ENCODE measurements at places on chromosomes 5 and 9. TPM values are rescaled to one million over a fixed set of nuclear protein-coding genes. Genes with fewer than 3 reads are reported as not detected.

DNA sequence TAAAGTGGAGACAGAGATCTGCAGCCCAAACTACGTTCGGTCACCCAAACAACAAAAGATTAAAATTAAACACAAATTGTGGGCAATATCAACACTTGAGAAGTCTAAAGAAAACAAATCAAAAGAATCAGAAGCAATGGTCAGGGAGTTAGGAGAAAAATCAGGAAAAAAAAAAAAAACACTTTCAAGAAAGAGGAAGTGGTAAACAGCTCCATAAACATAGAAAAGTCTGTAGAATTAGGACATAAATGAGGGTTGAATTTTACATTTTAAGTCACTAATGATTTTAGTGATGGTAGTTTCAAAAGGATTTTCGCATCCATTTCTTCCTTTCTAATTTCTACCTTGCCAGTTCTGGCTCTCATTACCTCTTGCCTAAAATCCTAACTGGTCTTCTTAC lies 10.1 kb downstream of the RNF145 start:
- DNase-seq: no peak

GRCh38 chr5:149563466-149563865 lies 12.2 kb upstream of the CSNK1A1 start:
- DNase-seq: no peak

ROPN1L gene
- total RNA-seq: 0.21 TPM

PAEP gene
- 0.21 TPM for total RNA-seq

DNA sequence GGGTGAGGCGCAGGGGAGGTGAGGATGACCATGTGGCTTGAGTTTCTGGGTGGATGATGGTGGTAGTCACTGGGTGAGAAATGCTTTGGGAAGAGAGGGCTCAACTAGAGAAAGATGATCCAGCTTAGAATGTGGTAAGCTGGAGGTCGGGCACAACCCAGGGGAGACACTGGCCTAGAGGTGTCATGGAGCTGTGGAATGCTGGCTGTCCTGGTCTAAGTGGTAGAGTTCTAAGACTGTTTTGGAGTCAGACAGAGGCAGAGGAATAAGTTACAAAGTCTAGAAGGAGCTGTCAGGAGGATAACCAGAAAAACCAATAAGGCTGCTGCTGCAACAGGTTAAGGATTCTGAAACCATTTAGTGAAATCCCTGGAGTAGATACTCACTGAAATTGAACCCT lies 19.2 kb upstream of the ACSL6 start:
- no peak for DNase-seq

SNAPC3 gene
- total RNA-seq: 23.2 TPM

GRCh38 chr9:114930056-114930812 lies at the start of gene TNFSF8:
TSS of gene TNFSF8 (minus strand) at chr9:114930591. CDS start at chr9:114930303, 288 bp downstream.
- DNase-seq: no peak

GRCh38 chr9:90432951-90433350 lies 209.7 kb downstream of the DIRAS2 start:
- no peak for DNase-seq

GRCh38 chr9:131100445-131100844 lies 4.1 kb downstream of the AIF1L start:
- peak; percentile 76 for DNase-seq

DNA sequence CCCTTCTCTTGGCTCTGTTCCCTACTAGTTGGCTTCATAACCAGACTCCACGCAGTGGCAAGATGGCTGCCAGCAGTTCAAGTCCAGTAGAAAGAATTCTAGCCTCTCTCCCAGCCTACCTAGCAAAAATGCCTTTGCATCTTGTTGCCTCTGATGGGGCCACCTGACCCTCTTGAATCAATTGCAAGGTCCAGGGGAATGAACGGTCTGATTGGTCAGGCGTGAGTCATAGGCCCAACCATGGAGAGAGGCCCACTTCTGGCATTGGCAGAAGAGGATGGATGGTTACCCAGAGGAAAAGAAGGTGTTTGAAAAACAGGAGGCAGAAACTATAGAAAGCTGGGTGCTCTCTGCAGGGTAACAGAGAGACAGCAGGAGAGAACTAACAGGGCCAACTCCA lies 622.6 kb downstream of the CCDC171 start:
- no peak for DNase-seq

DNA sequence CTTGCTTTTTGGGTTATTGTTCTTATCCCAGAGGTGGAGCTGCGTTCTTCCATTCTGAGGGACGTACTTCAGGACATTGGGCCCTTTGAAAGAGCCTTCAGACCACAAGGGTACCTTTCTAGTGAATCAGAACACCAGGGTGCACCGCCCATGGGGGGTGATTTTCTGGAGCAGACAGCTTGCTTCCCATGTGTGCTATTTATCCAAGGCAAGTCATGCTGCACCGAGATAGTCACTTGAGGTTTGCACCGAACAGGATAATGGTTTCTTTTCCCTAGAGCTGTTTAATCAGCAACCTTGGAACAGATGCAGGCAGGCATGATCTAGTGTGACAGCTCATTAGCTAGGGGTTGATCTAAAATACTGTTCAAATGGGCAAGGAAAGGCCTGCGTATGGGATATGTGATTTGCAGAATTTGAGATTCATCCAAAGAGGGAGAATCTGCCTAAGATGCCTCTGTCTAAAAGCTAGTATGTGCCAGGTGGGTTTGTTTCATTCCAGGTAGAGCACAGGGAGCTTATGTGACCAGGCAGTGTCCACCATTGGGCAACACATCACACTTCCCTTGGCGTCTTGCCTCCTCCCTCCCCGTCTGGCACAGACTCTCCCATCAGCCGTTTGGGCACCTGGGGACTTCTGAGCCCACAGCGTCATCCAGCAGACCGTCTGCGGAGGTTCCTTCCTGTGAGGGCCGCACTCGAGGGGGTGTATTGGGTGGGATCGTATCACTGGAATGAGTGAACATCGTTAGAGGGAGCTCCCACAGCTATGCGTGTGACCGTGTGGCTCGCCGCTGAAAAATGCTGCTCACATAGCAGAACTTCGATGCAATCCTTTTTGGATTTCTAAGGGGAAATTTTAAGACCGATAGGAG lies 23.0 kb downstream of the ABL1 start:
- peak; percentile 83 for DNase-seq

DNA sequence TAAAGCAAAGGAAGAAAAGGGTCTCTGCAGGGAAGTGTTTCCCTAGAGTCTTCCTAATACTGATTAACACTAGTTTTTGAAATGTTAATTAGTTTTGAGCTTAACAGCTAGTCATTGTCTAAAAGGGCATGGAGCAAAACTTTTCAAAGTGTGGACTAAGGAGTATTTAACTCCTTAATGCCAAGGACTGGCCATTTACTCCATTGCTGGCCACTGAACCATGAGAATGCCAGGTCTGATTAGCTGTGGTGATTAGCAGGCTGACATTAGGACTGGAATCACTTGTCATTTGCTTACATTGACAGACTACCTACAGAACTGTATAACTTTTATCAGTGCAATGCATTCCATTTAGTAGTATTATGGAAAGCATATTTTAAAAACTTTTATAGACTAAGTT lies 987.0 kb downstream of the NR2F1-AS1 start:
- DNase-seq: no peak

GRCh38 chr5:2740876-2741555 lies 10.5 kb downstream of the IRX2 start:
- DNase-seq: no peak

ZNF883 gene
- total RNA-seq: 3.0 TPM

CHMP5 gene
- 84.9 TPM for total RNA-seq

SLC6A18 gene
- total RNA-seq: not detected

DNA sequence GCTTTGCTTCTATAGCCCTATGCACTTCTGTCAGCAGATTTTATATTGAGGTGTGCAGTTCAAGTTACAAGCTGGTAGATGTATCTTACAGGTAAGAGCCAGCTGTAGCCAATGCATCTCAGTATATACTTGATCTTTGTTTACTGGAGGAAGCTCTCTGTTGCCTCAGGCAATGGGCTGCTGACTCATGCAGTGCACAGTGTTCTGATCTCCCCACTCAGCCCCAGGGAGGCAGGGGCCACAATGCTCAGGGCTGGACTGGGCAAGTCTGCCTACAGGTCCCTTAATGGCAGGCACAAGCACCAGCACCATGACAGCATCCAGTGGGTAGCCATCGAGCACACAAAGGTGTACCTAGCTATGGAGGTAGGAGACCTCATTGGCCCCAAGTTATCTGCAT lies 178.8 kb upstream of the CDH10 start:
- peak; percentile 0 for DNase-seq

MYMK gene
- total RNA-seq: not detected

CNTNAP3 gene
- 2.5 TPM for total RNA-seq

RNF183 gene
- not detected for total RNA-seq

- no peak for DNase-seq
These were observed 6.2 kb downstream of the TERT start for GRCh38 chr5:1288439-1289335.

GRCh38 chr5:125274938-125275724 lies 528.7 kb upstream of the ZNF608 start:
- no peak for DNase-seq

DNA sequence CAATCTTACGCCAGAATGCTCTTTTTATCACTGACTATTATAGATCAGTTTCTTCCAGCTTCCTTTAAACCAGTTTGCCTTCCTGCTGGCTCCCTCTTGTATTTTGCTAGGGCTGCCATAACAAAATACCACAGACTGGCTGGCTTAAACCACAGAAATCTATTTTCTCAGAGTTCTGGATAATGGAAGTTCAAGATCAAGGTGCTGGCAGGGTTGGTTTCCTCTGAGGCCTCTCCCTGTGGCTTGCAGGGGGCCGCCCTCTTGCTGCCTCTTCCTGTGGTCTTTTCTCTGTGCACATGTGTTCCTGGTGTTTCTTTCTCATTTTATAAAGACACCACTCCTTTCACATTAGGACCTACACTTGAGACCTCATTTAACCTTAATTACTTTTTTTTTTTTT lies 6.8 kb upstream of the FXN start:
- DNase-seq: no peak

ADAMTS12 gene
- 4.1 TPM for total RNA-seq

- peak; percentile 25 for DNase-seq
These were observed 16.9 kb upstream of the PLCXD3 start for GRCh38 chr5:41527201-41527779.

- DNase-seq: no peak
These were observed 115.1 kb upstream of the CTNND2 start for GRCh38 chr5:12019306-12019705.

GRCh38 chr9:2307480-2307879 lies 292.3 kb downstream of the SMARCA2 start:
- no peak for DNase-seq

DNA sequence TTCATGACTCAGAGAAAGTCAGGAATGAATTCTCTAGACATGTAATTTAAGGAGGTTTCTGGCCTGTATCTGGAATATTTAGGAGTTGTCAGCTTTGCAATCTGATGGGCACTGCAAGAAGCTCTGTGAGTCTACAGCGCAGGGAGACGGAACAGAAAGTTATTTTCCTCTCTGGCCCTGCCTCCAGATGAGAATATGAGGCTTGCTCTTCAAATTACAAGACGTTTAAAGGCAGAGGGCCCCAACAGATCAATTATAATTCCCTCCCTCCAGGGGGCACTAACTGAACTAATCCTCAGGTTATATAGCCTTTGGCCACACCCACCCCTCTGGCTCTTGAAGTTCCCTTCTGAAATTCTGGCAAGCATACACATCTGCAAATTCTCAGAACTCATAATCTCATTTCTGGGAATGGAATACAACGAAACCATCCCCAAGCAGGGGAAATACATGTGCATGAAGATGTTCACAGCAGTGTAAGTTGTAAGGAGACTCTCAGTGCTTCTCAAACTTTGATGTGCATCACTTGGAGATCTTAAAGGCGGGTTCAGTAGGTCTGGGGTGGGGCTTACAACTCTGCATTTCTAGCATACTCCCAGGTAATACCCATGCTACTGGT lies 307.6 kb downstream of the CWC27 start:
- DNase-seq: no peak
